Stimulated activated CD4-positive, alpha-beta T cell treated with anti-CD3 and anti-CD28 coated beads, Interleukin-2, amount 100 ng/mL, for 48 hours (primary cell): ENCODE measurements at places on chromosomes 5 and 9.

- DNase-seq, result peak; percentile 87
Measured at GRCh38 chr5:150758531-150759333, at the start of gene DCTN4. DCTN4 (minus strand) TSS chr5:150759017; CDS start chr5:150758993, 24 bp downstream.

GRCh38 chr9:91258451-91258850 is 103.3 kb downstream of the AUH start:
- no peak for DNase-seq

- no peak for DNase-seq
Measured at GRCh38 chr9:846852-847251, 5.4 kb downstream of the DMRT1 start.

DNA sequence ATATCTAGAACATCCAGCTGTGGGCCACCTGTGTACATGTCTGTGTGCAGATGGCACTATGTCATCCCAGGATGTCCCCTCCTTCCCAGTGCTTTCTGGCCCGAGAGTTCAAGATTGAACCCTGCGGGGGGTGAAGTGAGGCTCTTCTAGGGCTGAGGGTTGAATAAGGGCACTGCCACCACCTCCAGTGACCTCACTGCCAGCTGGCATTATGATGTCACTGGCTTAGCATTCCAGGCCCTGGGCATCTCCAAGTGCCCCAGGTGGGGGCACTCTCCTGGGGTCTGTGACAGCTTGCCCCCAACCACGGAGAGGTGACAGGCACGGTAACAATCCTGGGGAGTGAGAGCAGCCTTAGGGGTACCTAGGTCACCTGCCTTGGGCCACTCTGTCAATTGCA is 27.1 kb downstream of the CXXC5 start:
- DNase-seq, result no peak

DNA sequence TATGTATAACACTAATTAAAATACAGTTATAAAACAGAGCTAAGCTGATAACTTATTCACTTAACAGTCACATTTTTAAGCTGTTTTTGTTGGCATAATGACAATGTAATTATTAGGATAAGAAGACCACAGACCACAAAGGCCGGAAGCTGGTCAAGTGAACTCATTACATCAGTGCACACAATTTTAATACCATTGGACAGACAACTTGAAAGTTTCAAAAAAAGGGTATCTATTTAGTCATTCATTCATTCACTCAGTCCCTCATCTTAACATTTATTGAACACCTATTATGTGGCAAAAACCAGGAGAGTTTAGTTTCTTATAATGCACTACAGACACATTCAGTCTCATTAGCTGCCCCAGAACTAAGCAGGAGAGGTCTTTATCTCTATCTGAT is 11.6 kb downstream of the ERP44 start:
- no peak for DNase-seq

- DNase-seq, result no peak
Measured at GRCh38 chr9:136292026-136292538, 11.8 kb downstream of the CCDC187 start.

- no peak for DNase-seq
Measured at GRCh38 chr9:18595597-18595996, 121.6 kb downstream of the ADAMTSL1 start.

- DNase-seq, result no peak
Measured at GRCh38 chr5:176192094-176192721, 46.0 kb upstream of the SIMC1 start.

DNA sequence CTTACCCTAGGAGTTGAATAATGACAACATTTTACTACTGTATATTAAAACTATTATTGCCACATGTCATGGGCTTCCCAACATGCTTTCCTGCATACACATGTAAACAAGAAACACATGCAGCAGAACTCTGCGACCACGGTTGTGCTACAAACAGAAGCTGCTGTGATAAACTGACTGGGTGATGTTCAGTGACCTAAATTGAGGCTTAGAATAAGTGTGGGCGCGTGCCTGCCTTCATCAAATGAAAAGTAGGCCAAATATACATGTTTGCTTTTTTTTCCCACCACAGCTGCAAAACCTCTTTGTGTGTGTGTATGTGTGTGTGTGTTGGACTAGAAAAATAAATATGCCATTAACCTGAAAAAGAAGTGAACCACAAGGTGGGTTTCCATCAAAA is 1202.1 kb downstream of the PTPRD start:
- no peak for DNase-seq
